ENCODE measurements at places on chromosomes 6 and 20.

DNA sequence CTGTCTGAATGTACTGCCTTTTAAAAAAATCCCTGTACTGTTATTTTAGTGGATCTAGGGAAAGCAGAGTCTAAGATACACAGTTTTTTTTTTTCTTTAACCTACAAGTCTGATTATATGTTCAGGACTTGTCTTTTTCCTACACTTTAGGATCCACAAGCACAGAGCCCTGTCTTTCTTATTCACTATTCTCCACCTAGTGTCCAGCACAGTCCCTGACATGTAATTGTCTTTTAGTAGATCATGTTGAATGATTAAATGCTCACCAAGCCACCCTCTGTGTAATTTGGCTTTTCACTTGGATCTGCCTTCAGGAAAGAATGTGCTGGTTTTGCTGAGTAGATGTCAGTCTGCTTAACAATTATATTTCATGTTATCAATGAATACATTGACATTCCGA lies 35.8 kb upstream of the YWHAB start:
- DNase-seq, result no peak

DNA sequence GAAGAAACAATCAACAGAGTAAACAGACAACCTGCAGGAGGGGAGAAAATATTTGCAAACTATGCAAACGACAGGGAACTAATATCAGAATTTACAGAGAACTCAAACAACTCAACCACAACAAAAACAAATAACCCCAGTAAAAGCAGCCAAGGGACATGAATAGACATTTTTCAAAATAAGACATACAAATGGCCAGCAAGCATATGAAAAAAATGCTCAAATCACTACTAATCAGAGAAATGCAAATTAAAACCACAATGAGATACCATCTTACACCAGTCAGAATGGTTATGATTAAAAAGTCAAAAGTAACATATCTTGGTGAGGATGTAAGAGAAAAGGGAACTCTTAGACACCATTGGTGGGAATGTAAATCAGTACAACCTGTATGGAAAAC lies 215.0 kb downstream of the THBS2 start:
- no peak for DNase-seq

- no peak for DNase-seq
Observed at GRCh38 chr6:93731306-93731705, 311.9 kb upstream of the EPHA7 start.

DNA sequence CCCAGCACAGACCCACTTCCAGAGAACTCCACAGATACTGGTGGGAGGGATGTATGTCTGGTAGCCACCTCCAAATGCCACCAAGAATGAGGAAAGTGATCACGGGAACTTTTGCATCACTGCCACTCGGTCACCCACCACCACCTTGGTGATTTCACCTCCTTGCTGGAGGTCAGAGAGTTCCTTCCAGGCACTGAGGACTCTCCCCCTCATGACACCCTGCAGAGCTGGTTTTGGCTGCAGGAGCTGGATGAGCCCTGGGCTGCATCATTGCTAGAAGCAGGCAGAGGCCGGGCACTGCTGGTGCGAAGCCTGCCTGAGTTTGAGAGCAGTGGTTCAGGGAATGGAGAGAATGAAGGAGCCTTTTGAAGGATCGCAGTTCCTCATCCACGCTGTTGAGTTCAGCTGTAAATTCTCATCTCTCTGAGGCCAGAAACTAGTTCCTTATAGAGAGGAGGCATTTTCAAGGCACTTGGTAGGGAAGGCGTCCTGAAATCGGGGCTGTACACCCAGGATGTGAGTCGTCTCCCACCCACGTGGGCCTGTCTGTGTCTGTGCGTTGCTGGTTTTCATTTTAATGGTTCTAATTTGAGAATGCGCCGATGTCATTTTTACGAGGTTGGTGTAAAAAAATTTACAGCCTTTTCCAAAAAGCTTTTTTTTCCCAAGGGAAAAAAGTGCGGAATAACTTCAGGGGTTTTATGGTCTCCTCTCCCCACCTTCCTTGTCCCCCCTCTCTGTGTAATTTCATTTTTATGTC lies 25.0 kb downstream of the FOXP4 start:
- no peak for DNase-seq

- peak; percentile 79 for DNase-seq
Observed at GRCh38 chr6:3231247-3232016, 4.0 kb upstream of the TUBB2B start.

DNA sequence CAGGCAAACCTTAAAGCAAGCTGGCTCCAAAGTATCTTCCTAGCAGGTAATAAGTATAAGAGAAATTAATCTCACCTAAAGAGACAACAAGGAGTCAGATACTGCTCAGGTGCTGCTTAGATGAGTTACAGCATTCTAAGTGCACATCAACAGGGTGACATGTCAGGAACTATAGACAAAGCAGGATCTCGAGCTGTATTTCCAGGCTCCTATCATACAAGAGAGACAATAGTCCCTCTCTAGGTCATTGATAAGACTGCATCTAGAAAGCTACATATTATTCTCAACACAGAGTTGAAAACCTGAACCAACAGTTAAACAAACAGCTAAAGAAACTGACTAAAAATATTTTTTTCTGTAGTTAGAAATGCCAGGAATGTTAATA lies 3.9 kb downstream of the PTPRK start:
- no peak for DNase-seq

DNA sequence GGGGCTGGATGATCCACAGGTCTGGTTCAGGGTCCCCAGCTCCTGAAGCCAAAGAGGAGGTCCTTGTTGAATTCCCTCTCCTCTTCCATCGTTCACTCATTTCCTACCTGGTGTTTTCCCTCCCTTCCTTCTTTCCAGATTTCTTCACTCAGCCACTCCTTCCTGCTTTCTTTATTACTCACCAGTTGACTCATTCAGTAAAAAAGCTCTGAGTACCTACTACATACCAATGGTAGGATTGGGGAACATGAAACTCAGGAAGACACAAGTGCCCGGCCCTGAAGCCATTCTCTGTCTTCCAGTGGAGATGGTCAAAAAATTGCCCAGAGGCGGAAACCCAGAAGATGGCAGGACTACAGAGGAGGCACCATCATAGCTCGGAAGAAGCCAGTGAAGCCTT lies 11.9 kb upstream of the NSFL1C start:
- DNase-seq, result no peak

DNA sequence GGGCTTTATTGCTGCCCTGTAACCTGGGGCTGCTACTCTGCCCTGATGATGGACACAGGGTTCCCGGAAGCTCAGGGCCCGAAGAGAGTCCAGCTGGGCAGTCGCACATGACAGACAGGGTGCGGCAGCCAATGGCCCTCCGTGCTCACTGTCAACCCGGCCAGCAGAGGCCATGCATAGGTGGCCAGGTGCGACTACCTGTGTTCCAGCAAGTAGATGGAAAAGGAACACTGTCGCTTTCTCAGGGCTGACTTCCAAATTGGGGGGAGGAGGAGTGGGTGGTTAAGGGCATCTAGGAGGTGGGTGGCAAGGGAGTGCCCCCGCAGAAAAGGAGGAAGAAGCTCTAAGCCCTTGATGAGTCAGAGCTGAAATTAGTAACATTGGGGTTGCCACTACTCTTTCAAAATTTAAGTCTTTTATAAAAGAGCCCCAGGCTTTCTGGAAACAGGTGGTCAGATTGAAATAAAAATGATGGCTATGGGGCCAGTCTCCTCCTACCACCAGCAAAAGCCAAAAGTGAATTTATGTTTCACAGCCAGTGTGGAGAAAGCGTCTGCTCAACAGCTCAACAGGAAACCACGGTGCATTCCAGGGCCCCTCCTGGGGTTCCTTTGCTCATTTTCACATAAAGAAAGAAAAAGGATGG lies 2.3 kb upstream of the RAMACL start:
- DNase-seq, result no peak

DNA sequence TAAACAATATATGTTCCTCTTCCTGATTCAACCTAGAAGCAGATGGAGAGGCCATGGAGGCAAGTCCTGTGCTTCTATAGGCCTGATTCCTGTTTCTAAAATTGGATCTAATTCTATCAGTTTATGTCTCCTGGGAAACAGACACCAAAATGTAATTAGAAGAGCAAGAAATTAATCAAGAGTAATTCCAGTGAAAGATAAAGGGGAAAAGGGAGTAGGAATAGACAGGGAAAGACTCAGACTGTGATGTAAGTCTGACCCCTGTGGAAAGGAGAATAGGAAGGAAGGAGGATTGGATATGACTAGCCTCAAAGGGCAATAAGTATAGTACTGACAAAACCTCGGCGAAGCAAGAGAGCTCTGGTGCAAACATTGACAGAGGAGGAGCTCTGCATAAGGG lies 33.9 kb upstream of the FBXO30 start:
- no peak for DNase-seq

DNA sequence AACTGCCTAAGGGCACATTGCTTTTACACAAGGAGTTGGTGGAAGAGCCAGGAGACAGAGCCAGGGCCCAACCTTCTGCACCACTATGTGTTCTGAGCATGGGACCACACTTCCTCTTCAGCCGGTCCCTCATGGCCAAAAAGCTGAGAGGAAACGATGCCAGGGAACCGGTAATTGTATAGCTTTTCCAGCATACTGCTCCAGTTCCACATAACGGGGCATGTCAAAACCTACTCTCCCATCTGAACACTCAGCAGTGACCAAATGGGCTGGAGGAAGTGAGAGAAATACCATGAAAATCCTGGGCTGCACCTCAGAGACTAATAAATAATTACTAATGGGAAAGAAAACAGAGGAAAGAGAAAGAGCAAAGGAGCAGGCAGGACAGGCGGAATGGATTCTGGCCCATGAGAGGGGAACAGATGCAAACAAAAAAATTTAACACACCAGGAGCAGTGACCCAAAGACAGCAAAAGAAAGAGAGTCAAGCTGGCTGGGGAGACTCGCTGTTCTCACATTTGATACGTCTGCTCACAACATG lies 52.0 kb upstream of the BMP2 start:
- no peak for DNase-seq

- no peak for DNase-seq
Observed at GRCh38 chr20:25299806-25300205, 51.9 kb downstream of the PYGB start.

DNA sequence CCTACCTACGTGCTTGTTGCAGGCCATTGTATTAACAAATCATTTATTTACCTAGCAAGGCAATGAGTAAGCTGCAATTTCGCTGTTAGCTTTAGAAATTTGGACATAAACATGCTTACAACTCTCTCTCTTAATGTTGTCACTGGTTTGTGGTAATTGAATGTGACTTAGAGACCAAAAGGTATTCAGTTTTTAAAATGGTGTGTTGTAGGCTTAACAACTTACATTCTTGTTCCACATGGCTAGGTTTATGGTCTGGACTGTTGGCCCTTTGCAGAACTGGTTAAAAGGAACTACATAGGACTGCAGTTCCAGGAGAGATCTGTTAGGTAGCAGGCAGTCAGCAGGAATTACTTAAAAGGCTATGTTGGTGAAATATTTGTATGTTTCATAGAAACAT lies 10.3 kb upstream of the CTAGE9 start:
- no peak for DNase-seq

- DNase-seq, result no peak
Observed at GRCh38 chr6:82484001-82484400, 120.4 kb downstream of the TPBG start.

GRCh38 chr6:144033816-144034735 lies 26.0 kb upstream of the PLAGL1 start:
- DNase-seq, result no peak

DNA sequence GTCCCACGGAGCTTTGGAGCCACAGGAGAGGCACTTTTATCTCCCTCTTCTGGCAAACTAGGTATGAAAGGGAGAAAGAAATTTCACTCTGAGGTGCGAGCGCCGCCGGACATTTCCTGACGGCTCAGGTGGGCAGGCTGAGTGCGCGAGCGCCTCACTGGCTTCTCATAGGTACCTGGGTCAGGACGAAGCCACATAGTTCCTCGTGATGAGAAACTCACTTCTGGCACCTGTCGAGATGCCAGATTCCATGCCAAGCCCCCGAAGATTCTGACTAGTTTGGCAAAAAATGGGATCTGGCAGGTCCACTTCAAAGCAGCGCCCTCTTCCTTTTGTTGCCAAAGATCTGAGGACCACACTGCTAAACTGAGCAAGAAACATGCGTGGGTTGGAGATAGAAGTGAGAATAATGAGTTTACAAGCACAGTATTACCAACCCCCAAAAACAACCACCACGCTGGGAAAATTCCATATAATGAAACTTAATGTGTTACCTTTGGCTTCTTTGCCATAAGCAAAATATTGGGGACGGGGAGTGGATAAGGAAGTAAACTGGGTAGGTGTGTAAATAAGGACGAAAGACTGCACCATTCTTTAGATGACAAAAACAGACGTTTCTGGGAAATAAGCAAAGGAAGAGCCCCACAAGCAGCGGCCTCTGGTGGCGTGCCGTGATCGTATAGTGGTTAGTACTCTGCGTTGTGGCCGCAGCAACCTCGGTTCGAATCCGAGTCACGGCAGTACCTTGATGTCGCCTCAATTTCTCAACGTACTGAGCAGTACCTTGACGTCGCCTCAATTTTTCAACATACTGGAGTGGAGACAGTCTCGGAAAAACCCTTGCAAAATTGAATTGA lies 89.8 kb upstream of the PRSS16 start:
- peak; percentile 63 for DNase-seq

DNA sequence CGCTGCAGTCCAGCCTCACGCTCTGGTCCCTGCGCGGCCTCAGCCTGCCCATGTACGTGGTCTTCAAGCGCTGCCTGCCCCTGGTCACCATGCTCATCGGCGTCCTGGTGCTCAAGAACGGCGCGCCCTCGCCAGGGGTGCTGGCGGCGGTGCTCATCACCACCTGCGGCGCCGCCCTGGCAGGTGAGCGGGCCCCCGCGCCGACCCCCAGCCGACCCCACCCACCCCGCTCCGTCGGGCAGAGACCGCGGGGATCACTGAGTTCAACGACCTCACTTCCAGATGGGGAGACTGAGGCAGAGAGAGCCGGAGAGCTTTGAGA lies 545 bp downstream of the SLC35D3 start:
- no peak for DNase-seq

DNA sequence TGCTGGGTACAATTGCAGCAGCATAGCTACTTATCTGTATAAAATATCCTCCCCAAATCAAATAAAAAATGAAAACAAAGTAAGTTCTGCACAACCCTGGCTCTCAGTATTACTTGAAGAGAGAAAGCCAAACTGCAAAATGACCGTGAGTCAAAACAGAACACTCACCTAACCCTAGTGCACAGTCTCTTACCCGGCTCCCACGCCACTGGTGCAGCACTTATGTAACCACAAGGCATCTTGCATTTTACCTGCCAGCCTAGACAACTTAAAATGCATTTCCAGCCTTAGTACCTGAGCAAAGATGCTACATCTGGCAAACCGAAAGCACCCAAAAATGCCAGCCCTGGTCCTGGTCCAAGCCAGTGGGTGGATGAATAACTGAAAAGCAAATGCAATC lies 12.4 kb upstream of the SIRPB1 start:
- no peak for DNase-seq

- DNase-seq, result no peak
Observed at GRCh38 chr6:168239044-168239773, 80.4 kb downstream of the DACT2 start.

- no peak for DNase-seq
Observed at GRCh38 chr20:13337090-13337784, 116.2 kb downstream of the ISM1 start.

Measured in NCI-H1436 treated with DMSO at 0.1 percent for 48 hours (cell line).